ENCODE measurements at places on chromosomes 16 and 17.

DNA sequence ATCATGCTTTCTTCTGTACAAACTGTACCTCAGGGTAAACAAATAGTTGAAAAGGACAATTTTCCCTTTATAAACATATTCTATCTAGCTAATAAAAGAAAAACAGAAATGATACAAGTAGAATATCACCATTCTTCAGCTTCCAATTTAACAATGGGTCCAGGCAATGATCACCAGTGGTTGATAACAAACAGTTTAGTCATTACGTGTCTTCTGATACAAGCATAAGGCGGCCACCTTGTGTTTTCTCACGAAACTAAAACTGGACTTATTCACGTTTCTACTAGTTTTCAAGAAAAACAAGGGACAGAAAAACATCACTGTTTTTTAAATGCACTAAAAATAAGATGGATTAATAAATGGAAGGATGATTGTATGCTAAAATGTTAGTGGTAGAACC, 58.3 kb downstream of the STH start:
- no peak for DNase-seq

DNA sequence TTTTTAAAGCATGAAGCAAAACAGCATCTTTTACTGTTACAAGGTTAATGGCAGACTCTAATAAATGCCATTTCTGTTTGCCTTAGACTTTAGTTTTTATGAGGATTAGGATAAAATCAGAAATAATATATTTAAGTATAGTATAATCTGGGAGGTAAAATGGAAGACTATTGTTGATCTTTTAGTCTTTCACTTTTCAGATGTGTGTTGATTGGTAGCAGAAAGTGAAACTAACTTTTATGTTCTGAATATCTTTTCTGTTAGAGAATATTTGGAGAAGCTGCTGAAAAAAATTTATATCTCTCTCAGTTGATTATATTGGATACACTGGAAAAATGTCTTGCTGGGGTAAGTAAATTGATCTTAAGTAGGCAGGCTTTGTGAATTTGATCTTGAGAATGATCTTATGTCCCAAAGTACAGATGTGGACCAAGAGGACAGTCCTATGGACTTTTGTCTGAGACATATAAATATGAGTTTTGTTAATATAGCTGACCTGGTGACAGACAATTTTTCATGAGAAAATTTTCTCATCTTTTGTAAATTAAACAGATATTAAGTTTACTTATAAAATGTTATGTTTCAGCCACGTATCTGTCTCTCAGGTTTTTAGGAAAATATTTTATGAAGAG, 64.1 kb downstream of the NF1 start:
- DNase-seq: no peak

DNA sequence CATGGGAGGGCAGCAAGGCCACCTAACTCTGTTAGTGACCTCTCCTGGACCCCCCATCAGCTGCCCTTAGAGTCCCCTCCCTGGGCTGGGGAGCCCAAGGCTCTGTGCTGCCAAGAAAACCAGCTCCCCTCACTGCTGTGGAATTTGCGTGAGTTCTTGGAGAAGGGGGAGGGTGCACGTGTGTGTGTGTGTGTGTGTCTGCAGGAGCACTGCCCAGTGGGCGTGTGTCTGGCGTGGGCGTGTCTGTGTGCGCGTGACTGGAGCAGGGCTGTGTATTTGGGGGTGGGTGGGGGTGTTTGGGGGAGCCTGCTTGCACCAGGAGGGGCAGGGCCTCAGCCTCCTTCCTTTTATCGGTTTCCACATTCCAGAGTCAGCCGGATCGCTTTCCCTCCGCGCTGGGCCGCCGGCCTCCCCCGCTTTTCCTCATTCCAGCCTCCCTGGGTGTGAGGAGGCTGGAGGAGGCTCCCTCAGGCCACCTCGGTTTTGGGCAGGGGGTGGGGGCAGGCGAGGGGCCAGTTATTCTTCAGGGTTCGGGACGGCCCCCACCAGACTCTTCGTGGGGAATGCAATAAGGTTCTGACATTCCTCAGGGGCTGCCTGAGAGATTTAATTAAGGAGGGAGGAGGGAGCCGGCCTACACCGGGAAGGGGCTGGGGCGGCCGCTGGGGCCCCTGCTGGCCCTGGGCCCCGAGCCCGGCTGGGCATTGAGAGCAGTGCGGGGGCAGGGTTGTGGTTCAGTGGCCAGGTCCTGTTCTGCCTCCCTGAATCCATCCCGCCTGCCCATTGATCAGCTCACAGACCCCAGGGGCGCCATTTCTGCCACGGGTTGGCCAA, 2.5 kb downstream of the VASN start:
- peak; percentile 15 for DNase-seq

DNA sequence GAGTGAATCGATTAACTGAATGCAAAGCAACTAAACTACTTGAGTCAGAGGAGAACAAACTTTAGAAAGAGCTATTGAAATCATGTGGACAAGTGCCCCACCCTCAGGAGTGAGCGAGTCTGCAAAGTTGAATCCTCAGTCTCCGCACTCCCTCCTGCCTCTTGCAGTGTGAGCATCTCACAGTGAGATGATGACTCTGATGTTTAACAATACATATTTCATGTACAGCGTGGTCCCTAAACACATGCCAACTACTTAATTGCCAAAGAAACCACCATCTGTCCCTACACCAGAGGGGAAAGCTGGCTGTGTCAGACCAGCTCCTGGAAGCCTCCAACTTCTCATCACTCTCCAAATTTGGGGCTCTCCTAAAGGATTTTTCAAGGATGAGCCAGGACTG, 31.2 kb downstream of the PIMREG start:
- peak; percentile 1 for DNase-seq

GRCh38 chr17:82984751-82985427, 94.5 kb upstream of the METRNL start:
- no peak for DNase-seq

GRCh38 chr16:72397876-72398275, 225.9 kb upstream of the PMFBP1 start:
- no peak for DNase-seq

DNA sequence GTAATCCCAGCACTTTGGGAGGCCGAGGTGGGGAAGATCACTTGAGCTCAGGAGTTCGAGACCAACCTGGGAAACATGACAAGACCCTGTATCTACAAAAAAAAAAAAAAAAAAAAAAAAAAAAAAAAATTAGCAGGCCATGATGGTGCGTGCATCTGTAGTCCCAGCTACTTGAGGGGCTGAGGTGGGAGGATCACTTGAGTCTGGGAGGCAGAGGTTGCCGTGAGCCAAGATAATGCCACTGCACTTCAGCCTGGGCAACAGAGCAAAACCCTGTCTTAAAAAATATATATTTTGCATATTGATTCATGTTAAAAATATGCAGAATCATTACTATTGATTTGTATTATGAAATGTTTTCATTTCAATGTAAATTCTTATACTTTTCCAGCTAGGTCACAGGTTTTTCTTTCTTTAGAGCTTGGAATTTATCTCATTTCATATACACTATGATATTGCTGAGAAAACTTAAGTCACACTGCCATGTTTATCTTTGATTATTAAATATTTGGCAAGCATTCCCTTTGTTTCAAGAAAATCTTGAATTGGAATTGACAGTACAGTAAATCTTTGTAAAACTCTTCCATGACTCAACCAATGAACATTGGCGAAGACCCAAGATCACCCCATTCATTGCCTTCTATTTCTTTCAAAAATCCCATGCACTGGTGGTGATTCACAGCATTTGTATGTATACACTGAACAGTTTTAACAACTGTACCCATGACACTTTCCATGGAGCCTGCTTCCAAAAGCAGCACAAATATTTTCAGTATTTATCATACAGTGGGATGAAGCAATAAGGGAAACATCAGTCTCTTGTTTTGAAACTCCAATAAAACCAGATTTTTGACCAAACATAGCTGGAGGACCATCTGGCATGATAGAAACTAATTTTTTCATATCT, 83.5 kb upstream of the TNRC6A start:
- DNase-seq: no peak

DNA sequence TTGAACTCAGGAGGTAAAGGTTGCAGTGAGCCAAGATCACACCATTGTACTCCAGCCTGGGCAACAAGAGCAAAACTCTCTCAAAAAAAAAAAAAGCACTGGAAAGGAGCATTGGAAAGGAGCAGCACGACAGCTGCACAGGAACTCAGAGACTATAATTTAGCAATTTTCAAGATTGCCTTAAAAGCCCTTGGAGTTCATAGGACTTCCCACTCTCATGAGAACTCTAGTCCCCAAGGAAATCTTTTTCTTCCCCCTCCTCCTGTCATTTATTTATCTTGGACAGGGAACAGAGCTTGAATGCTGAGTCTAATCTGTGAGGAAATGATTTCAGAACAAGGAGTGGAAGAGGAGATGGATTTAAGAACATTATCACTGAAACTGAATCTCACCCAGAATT, 69.0 kb downstream of the PLXDC1 start:
- DNase-seq: no peak

- DNase-seq: peak; percentile 66
Observed at GRCh38 chr16:57609541-57610401, 18.7 kb upstream of the ADGRG1 start.

GRCh38 chr17:37662353-37662752, 19.1 kb upstream of the DDX52 start:
- no peak for DNase-seq

- DNase-seq: no peak
Observed at GRCh38 chr17:39787743-39788484, 50.2 kb downstream of the GRB7 start.

DNA sequence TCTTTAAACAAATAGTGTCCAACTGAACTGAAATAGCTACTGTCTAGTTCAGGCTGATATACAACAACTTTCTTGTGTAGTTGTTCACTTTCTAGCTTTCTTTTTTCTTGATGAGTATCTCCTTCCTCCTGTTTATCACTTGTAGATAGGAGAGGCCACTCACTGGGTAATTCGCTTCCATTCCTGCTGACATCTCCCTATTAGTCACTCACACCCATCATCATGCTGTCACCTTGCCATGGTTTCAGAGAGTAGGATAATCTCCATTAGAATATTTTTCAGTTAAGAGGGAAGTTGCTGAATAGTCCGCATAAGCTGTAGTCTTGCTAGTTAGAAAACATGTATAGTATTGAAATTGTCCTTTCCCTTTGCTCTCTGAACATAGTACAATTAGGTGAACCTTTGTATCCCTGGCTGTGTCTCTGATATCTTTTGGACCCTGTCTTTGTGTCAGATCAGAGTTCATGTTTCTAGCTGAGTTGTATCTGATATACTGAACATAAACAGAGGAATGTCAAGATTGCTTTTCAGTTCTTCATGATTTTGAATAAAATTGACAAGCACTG, 64.4 kb upstream of the RASL10B start:
- no peak for DNase-seq

- peak; percentile 91 for DNase-seq
Observed at GRCh38 chr17:45867171-45867570, 22.5 kb downstream of the SPPL2C start.

GRCh38 chr17:66829386-66829864, 5.5 kb upstream of the CACNG5 start:
- DNase-seq: no peak

DNA sequence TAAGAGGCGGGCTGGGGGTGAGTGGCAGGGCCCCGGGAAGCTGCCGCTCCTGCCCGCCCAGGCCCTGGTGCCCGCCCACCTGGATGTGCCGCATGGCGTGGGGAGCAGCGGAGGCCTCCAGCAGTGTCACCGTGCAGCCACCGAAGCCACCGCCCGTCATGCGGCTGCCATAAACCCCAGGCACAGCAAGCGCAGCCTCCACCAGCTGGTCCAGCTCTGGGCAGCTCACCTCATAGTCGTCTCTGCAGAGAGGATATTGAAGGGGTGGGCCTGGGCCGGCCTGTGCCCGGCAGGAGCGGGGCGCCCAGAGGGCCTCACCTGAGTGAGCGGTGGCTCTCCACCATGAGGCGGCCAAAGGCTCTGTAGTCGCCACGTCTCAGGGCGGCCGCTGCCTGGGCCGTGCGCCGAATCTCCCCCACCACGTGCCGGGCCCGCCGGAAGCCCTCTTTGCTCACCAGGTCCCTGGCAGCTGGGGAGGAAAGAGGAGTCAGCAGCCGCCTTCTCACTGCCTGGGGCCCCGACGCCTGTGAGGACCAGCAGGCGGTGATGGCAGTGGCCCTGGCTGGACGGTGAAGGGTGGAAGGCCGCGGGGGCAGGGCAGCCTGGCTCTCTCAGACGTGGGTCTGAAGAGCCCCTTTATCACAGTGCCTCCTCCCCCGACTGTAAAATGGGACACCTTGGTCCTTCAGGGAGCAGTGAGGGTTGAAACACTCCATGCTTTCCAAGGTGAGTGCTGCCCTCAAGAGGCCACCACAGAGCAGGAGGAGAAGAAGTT, 6.7 kb downstream of the GALK1 start:
- DNase-seq: no peak

GRCh38 chr17:28041844-28042656, 427 bp upstream of the NLK start:
- DNase-seq: no peak

Measured in pons (tissue), 1 donor.